ENCODE measurements at places on chromosomes 11 and 22. TPM values are rescaled to one million over a fixed set of nuclear protein-coding genes. Genes with fewer than 3 reads are reported as not detected.
A peak's percentile ranks its signal among the peaks of the same experiment; 100 is the strongest.

- DNase-seq, result no peak
Measured at GRCh38 chr11:79006854-79007253, 432.2 kb upstream of the NARS2 start.

DNA sequence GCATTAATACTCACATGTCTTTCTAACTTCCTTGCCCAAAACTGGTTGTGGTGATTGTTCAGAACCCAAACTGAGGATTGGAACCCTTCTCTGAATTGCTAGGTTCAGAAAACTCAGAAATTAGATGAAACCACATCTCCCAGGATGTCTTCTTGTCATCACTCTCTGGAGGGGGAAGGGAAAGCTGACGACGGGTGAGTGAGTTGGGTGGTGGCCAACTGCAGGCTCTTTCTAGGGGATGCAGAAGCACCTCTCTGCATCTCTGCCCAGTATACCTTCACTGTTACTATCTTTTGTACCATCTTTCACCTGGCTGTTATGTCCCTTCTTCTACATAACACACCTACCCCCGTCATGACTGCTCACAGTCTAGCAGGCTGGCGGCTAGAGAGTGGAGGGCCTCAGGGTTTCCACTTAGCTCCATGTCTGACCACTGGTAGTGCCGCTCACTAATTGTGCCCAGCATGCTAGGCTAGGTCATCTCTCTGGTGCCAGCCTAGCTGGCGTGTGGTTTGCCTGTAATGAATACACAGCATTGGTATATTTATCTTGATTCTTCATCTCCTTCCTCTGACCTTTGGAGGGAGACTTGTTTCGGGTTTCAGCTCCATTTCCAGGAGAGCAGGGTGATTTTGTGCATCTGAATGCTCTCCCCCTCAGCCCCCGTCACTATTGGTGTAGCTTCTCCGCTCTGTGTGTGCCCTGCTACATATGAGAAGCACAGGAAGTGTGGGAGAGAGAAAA, 7.3 kb downstream of the GRAMD1B start:
- no peak for DNase-seq

DNA sequence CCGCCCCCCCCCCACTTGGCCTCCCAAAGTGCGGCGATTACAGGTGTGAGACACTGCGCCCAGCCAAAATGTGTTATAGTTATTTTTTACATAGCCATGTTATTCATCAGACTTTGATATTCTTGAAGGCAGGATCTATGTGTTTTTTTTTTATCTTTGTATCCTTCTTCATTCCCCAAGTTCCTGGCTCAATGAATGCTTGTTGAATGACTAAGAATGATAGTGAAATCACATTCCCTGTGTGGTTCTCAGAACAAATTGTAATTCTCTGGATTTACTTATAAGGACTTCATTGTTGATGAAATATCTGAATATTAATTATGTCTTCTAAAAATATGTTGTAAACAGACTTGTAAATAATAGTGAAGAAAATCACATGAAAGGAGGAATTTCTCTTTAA, 33.5 kb downstream of the MMP7 start:
- peak; percentile 10 for DNase-seq

DNA sequence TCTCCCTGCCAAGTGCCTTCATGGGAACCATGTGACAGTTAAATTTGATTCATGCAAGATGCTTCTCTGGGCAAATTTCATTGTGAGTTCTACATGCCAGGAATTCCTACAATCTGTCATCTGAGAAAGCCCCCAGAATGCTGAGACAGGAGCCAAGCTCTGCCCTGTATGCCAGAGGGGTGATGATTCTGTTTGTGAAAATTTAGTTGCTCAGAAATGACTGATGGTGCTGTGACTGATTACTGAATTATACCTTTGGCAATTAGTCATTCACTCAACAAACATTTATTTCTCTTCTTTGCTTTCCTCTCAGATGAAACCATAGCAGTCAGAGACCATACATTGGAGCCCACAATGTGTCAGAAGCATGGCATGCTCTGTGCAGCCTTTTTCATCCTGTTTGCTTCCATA, 69.0 kb upstream of the ZBED5 start:
- DNase-seq, result peak; percentile 33

GRCh38 chr22:45465633-45466032, 37.0 kb upstream of the FBLN1 start:
- no peak for DNase-seq

GRCh38 chr11:134664447-134665187, 252.6 kb upstream of the B3GAT1 start:
- DNase-seq, result no peak

EMID1 gene
- total RNA-seq, result not detected

DNA sequence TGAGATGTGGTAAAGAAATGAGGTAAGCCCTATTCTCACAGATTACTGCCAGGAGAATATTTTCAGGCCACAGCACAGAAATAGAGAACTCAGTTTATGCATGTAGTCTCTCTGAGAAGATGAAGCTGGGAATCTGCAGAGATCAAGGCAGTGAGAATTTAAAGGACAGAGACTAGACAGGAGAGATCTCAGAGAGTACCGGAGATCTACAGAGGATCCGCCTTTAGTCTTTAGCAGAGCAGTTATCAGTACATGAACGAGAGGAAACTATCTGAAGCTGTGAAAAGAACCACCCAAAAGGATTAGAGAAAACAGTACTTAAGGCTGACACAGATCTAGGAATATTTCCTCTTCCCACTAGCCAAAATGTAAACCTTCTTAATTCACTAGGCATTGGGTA, 101.5 kb downstream of the DLG2 start:
- no peak for DNase-seq

GRCh38 chr11:115154355-115154736, 349.9 kb downstream of the CADM1 start:
- no peak for DNase-seq

- DNase-seq, result no peak
Measured at GRCh38 chr11:67301951-67302516, 1.3 kb upstream of the SSH3 start.

BMAL1 gene
- 8.9 TPM for total RNA-seq

- no peak for DNase-seq
Measured at GRCh38 chr11:113647108-113647507, 59.0 kb downstream of the TMPRSS5 start.

- peak; percentile 17 for DNase-seq
Measured at GRCh38 chr22:29156507-29156906, 49.2 kb upstream of the EMID1 start.

GRCh38 chr11:121654259-121654842, 201.6 kb upstream of the SORL1-AS1 start:
- DNase-seq, result no peak

CXCR5 gene
- not detected for total RNA-seq

GRCh38 chr11:117992136-117992535, 5.9 kb downstream of the IL10RA start:
- no peak for DNase-seq

DNA sequence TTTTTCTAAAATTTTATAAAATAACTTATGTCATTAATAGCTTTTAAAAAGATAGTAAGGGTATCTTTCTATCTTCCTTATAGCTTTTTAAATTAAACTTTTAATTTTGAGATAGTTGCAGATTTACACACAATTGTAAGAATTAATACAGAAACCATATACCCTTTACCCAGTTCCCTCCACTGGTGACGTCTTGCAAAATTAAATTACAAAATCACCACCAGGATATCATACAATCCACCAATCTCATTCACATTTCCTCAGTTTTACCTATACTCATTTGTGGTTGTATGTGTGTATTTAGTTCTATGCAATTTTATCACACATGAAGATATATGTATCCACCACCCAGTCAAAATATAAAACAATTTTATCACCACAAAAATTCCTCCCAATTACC, 10.0 kb downstream of the SBF2 start:
- DNase-seq, result no peak
